ENCODE measurements at places on chromosomes 12 and 14.

- DNase-seq: no peak
Observed at GRCh38 chr14:73829071-73829470, 22.6 kb upstream of the PTGR2 start.

DNA sequence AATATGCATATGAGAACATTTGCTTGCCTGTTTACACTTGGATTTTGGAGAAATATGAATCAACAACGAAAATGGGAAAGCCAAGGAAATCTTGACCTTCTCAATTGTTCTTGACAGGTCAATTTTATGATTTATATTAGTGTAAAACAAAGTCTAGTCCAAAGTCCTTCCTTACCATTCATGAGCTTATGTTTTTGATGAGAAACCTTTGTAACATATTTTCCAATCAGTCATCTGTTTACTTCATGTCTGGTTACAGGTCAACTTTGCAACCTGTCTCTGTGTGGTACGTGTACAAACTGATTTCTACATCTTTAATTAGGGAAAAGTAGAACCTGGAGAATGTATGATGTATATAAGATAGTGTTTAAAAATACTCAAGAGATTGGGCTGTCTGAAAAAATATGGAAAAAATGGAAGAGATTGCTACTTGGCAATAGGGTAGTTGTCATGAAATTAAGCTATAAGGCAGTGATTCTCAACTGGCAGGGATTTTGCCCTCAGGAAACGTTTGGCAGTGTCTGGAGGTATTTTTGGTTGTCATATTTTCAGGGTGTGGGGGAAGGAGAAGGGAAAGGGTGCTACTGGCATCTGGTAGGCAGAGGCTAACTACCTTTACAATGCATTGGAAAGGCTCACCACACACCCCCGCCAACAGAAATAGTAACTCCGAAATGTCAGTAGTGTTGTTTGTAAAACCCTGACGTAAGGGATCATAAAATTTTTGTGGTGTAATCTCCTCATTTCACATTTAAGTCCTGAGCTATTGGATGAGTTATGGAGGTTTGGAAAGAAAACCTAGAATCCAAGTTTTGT is 110.4 kb upstream of the PTPRB start:
- no peak for DNase-seq

GRCh38 chr14:51182131-51182565 is 57.9 kb upstream of the TMX1 start:
- no peak for DNase-seq

DNA sequence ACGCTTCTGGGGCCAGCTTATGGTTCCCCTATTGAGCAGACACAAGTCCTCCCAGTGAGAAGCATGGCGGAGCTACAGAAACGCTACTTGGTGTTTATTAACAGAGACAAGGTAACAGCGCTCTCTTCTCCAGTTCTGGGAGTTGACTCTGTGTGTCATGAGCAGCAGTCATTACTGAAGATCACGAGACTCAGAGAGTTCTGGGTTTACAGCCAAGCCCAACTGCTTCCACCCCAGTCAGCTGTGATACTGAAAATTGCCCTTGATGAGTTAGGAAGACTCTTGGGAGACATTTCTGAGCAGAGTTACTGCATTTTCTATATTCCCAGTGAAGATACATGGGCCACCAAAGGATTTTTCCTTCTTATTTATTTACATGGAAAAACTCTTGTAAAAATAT is 48.6 kb downstream of the CFAP251 start:
- DNase-seq: no peak

- DNase-seq: no peak
Observed at GRCh38 chr12:26748741-26749431, 84.1 kb downstream of the ITPR2 start.
